T-helper 2 cell (primary cell): ENCODE measurements at places on chromosomes 5 and 9.

DNA sequence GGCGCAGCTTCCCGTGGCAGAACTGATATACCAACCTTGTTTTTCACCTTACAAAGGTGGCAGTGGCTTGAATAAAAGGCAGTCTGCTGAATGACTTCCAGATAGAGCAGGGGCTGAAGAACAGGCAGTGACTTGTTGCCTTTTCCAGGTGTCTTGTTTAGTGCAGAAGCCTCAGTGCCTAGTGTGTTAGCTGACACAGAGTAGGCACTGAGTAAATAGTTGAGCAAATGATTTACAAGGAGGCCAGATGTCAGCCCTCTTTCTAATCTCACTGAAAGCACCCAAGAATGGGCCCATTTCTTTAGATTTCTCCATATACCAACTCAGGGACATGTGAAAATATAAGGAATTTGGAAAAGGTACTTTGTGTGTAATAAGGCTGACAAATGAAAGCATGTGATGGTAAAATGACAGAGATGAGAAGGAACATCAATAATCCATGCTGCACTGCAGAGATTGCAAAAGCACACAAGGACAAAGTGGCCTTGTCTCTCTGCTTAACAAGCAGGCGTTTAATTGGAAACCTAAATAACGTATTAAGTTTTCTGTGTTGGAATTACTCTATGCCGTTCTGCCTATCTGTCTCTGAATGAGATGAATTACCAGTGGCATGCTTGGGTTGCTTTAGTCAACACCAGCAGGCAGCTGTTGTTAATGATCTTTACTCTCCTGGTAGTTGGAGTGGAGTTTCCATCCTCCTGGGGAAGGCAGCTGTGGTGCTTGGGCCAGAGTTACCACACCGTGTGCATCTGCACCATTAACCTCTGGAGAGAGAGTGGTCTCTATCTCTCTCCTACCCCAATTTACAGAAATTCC is 360.1 kb upstream of the C9orf72 start:
- DNase-seq = no peak

- no peak for DNase-seq
These were observed 8.6 kb upstream of the COL15A1 start for GRCh38 chr9:98935071-98935505.

GRCh38 chr5:532521-533242 is 8.4 kb upstream of the SLC9A3 start:
- DNase-seq = no peak

DNA sequence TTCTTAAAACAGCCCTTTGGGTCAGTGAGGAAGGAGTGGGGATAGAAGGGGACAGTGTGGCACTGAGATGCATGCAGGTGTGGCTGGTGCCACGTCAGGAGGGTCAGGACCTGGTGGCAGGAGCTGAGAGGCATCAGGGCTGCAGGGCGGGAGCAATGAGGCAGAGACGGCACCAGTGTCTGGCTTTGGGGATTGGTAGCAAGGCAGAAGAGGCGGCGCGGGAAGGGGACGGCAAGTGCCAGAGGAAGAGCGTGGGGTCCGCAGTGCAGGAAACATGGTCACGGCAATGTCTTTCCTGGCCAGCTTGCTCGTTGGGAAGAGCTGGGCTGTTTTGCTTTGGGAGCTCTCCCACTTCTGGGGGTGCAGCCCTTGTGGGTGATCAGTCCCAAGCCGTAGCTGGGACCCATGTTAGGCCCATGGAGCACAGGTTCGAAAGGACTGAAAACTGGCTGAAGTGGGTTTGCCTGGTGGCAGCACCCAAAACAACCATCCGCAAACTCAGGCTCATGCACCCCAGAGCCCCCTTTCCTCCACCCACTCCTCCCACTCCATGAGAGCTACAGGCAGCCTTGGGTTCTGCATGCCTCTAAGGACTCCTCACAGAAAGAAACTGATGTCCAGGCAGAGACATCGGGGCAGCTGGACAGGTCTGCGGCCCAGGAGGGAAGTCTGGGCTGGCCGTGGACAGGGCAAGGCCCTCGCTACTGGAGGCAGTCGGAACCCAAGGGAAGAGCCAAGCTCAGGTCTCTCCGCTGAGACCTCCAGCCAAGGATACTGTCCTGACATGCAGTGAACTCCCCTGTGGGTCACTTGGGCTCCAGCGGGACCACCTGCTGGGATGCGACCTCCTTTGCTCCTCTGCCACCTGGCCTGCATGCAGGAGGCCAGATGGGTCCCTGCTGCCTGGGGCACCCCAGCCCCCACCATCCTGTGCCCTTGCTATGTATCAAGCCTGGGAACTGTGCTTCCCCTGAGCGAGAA is 104.4 kb downstream of the ZNF354C start:
- DNase-seq = no peak

DNA sequence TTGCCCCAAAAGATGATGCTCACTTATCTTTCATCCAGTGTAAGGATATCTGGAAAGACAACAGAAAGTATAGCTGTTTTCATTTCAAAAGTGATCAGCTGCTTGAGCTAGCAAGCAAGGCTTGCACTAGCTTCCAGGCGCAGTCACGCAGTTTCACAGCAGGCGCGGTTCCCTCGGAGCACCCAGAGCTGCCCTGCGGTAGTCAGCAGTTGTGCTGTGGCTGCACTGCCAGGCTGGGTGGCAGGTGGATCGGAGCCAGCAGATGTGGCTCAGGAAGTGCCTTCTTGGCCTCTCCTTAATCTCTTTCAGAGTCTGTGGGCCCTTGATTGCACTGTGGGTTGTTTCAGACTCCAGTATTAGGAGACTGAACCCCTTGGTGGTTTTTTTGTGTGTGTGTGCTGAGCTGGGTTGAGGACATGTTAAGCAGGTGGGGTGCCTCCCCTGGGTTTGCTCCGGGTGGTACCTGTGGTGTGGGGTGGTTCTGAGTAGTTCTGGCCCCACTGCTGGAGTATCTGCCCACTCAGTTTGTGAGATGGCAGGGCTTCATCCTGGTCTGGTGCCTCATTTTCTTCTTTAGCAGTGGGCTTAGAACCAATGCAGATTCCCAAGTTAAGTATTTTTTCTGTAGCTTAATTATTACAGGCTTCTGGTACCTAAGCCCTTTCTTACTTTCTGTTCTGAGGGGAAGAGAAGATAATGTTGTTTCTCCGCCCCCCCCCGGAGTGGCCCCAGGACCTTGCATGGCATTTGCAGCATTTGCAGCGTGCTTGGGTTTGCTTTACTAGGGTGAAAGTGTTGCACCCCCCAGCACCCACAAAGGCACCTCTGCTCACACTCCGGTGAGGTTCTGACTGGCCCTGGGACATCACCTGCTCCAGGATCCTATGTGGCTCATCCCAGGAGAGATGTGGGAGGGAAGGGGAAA is 16.4 kb downstream of the TENT4A start:
- no peak for DNase-seq

DNA sequence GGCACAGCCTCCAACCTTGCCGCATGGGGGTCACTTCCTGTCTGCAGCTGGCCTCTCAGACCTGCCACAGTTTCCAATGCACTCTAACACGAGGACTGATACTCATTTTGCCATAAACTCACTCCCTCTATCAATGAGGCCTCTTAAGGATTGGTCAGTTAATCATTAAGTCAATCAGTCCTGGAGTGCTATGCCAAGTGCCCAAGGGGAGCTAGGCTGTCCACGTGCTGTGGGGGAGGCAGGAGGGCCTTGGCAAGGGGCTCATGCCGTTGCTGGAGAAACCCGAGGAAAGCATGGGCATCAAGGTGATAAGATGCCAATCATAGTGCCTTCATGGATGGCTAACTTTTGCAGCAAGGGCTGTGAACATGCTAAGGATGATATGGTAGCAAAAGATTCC is 1.7 kb upstream of the ALDH1B1 start:
- no peak for DNase-seq

DNA sequence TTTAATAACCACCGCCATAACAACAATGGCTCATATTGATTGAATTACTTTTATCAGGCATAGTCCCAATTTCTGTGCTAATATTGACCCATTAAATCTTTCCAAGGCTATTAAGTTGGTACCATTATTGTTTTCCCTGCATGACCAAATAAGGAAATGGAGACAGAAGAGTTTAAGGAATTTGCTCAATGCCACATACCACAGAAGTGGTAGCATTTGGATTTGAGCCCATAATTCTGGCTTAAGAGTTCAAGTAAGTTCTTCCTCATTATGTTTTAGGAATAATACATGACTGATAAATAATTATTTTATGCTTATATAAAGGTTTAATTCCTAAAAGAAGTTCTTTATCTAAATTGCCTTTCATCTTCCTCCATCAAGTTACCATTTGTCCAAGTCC is 43.4 kb upstream of the HAPLN1 start:
- DNase-seq = no peak

DNA sequence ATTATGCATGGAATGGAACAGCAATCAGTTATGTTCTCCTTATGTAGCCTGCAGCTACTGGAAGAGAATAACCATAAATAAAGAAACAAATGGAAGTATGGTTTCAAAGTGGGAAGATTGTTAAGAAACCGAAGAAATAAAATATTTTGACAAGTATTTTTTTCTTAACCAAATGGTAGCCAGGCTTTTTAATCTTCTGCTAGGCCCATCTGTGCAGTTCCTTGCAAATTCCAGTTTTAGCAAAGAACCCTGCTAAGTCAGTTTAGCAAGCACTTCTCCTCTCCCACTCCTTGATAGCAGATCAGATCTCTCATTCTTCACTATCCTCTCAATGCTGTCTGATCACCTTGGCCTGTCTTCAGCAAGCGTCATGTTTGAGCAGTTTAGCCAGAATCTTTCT is 111.1 kb upstream of the PRDM9 start:
- no peak for DNase-seq

- DNase-seq = no peak
These were observed 24.8 kb upstream of the FOXI1 start for GRCh38 chr5:170080786-170081445.

DNA sequence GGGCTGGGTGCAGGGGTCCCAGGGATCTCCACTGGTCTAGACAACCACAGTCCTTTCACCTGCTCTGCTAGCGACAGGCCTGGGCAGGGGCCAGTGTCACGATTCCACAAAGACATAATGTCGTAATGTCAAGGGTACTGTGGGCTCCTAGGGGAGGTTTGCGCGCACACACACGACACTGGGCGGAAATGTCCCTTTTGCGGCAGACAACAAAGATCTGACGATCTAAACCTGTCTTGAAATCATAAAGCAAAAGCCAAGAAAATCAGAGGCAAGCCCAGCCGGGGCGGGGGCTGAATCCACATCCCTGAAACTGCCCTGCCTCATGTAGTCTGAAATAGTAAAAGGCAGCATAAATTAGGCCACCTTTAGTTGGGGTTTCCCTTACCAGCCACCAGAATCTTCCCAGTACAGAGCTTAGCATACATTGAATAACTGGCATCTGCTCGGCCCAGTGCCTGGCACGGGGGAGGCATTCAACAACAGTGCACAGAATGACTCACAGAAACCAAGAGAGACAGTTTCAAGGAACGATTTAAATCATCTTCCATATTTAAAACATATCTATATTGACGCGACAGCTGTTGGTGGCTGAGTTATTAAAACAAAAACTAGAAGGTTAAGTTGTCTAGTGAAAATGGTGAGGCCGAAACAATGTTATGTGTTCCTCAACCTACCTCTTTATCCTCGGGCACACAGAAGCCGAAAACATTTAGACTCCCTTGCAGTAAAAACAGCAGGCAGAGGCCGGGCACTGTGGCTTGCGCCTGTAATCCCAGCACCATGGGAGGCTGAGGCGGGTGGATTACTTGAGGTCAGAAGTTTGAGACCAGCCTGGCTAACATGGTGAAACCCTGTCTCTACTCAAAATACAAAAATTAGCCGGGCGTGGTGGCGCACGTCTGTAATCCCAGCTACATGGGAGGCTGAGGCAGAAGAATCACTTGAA is 151.0 kb downstream of the MYO10 start:
- DNase-seq = no peak
